ENCODE measurements at places on chromosomes 4 and X. TPM values are rescaled to one million over a fixed set of nuclear protein-coding genes. Genes with fewer than 3 reads are reported as not detected.

ARSH gene
- not detected for polyA plus RNA-seq

ADH7 gene
- not detected for polyA plus RNA-seq

HCCS gene
- polyA plus RNA-seq, result 21.4 TPM

TRAM1L1 gene
- not detected for polyA plus RNA-seq

Measured in naive thymus-derived CD8-positive, alpha-beta T cell (primary cell).